ENCODE measurements at places on chromosomes 2 and 18.

DNA sequence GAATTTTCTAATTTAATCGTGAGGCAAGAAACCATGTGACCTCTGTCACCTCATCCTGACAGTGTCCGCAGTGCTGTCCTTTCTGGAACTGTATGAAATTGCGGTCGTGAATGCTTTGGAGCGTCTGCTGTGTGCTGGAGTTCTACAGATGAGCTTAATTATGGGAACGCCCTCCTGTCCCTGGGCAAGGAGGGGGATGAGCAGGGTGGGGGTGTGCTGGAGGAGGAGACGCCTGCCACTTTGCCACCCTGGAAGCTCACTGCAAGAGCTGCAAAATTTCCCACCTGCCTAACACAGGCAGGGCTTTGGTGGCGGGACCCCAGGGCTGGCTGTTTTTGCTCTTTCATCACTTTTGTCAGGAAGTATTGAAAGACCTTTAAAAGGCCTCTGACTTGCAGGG is 6.5 kb downstream of the LPIN1 start:
- DNase-seq = no peak

- no peak for DNase-seq
Observed at GRCh38 chr18:45009756-45010155, 329.1 kb downstream of the SETBP1 start.

GRCh38 chr2:38375696-38376345 is 1.3 kb downstream of the ATL2 start:
- DNase-seq = no peak

DNA sequence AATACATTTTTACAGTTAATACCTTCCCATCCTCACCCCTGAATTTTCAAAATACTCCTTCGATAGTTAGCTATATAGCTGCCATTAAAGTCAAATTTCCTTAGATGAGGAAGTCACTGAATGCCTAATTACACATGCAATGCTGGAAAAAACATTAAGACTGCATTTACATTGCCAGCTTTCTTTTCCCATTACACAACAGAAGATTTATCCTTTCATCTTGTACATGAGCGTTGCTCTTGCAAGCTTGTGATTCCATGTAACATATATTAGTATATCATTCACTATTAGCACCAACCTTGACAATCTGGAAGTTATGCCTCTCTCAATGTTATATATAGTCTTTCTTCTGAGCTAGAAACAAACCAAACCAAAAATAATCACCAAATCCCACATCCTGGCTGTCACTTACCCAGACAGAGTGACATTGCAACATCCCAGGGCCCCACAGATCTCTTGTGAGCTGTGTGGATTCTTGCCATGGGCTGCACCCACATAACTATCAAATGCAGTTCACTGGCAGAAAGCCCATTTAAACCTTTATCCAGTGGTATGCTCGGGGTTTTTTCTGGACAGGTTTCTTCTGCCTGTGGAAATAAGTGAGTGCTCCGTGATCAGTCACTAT is 79.2 kb upstream of the PAPOLG start:
- DNase-seq = peak; percentile 16

DNA sequence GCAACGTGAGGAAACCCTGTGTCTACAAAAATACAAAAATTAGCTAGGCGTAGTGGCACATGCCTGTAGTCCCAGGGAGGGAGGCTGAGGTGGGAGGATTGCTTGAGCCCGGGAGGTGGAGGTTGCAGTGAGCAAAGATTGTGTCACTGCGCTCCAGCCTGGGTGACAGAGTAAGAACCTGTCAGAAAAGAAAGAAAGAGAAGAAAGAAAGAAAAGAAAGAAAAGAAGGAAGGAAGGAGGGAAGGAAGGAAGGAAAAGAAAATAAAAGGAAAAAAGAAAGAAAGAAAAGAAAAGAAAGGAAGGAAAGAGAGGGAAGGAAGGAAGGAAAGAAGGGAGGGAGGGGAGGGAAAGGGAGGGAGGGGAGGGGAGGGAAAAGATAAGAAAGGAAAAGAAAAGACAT is 89.9 kb upstream of the HPCAL1 start:
- DNase-seq = no peak

- DNase-seq = no peak
Observed at GRCh38 chr2:64952511-64953482, 36.4 kb upstream of the SLC1A4 start.

- DNase-seq = no peak
Observed at GRCh38 chr2:12211326-12212175, 465.1 kb downstream of the LPIN1 start.

DNA sequence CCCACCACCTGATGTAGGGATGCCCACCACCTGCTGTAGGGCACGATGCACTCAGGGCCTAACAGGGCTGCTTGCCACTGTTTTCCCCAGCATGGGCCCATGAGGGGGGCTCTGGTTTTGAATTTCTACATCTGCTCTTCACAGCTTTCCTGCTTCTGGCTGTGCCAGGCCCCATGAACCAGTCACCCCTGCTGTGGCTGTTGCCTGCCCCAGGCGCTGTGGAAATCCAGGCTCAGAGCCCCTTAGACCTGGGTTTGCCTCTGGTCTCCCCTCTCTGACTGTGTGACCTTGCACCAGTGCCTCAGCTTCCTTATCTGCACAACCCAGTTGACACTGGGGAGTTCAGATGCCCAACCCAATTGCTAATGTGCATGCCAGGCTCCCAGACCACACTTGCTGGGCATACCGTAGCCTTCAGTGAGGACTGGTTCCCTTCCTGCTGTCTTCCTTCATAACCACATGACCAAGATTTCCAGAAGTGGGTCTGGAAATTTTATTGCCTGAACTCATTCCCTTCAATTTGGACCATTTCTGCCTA is 6.0 kb upstream of the MLPH start:
- no peak for DNase-seq

GRCh38 chr2:220789961-220790360 is 782.1 kb downstream of the EPHA4 start:
- no peak for DNase-seq

DNA sequence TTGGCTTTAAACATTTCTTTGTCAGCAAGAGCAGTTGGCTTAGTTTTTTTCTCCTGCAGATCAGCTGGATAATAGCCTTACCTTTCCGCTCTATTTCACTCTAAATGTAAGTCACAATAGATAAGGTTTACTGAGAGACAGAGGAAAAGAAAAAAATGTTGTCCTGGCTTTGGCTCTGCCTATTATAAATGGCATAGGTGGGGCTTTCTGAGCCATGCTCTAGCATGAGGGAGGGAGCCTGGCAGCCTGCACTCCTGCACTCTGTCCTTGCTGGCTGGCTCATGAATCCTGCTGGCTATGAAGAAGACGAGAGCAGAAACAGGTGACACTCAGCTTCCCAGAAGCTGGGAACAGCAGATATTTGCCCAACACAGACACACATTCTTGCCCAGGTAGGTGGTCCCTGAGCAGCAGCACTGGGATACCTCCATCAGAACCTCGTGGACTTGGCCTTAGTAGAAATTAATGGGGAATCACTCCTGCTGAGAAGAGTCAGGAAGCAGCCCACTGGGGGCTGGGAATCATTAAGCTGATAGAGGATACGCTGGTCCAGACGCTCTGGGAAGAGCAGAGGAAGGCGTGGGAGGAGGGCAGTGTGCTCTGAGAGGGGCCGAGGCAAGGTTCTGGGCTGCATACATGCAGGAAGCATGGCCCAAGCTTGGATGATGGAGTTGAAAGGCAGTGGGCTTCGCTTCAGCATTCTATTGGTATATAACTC is 514.4 kb upstream of the HS6ST1 start:
- no peak for DNase-seq

DNA sequence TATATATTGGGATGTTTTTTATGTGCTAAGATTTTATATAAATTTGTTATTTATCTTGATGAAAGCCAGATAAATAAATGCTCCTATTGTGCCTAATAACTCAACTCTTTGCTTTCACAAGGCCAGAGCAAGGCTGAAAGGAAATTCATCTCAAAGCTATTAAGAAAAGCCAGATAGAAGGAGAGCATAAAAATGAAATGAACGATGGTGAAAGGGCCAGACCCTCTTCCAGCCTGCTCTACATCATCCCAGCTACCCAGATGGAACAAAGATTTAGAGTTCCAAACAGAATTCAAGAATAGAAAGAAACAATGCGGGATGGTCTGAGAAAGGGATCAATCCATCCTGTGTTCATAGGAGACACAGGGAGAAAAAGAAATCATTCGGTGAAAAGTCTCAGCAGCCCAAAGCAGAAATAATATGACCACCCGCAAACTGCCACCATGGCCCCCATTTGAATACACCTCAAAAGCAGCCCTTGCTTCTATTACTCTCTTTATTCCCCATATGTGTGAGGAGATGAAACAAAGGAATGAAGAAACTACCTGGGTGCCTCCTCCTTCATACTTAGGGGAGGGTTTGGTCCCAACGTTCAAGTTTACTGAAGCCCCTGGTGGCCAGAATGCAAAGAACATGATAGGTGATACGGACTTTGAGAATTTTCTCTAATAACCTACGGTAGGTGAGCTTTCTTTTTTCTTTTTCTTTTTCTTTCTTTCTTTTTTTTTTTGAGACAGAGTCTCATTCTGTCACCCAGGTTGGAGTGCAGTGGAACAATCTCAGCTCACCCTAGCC is 110.1 kb upstream of the FBXO11 start:
- DNase-seq = no peak

DNA sequence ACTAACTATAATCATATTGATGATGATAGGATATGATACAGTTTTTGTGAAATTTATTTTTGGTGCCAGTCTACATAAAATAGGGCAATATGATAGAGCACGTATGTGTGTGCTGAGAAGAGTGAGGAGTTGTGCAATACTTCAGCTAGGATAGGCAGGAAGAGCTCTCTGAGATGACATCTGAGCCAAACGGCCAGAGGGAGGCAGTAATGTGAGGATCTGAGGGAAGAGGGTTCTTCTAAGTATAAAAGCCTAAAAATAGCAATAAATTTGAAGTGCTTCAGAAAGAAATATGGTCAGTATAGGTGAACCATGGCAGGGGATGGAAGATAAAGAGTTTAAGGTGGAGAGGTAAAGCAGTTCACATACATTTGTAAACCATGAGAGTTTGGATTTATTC is 102.5 kb downstream of the OLA1 start:
- DNase-seq = peak; percentile 20

DNA sequence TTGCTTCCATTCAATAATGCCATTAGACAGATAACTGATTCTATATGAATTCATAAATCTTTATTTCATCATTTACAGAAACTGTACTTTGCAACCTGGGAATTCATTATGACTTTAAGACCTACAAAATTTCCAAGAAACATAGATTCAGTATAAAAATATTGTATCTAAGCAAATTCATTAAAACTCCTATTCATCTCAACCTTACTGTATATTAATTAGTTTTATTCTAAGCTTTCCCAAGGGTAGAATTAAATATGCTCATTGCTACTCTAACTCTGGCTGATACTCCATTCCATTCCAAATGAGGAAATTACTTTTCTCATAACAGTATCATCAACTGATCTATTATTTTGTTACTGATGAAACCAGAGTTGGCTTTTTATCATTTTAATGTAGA is 473.0 kb upstream of the LRRTM4 start:
- no peak for DNase-seq

GRCh38 chr2:144826105-144826504 is 306.2 kb upstream of the ZEB2 start:
- DNase-seq = peak; percentile 25

DNA sequence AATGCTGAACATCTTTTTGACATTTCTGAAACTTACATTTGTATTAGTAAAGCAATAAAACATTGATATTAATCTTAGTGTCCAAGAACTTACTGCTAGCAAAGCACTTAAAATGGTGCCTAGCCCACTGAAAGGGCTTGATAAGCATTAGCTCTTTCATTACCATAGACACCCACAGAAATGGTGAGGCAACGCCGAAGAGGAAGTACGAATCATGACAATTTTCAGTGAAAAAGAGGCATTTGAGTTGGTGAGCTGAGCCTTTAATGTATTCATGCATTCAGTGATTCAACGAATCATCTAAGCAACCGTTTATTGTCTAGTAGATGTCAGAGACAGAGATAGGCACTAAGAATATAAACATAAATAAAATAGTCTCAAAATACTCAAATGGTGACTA is 101.1 kb downstream of the PIGN start:
- peak; percentile 12 for DNase-seq
